NCI-H1694 (cell line): ENCODE measurements at places on chromosomes 6 and 20.

DNA sequence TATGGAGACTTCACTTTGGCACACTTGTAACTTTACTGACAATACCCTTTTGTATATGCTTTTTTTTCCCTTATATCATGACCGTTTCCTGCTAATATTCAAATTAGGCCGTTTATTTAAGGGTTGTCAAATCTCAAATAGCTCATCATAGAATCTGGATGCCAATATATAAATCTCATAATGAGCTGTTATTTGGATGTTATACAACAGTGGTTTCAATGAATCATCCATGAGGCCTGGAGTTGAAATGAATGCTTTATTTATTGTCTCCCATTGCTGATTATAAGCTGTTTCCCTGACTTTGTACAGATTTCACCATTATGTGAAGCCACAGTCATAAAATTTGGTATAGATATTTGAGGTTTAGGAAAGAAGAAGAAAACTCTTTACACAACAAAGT is 256.1 kb downstream of the PLCB1 start:
- DNase-seq, result no peak

DNA sequence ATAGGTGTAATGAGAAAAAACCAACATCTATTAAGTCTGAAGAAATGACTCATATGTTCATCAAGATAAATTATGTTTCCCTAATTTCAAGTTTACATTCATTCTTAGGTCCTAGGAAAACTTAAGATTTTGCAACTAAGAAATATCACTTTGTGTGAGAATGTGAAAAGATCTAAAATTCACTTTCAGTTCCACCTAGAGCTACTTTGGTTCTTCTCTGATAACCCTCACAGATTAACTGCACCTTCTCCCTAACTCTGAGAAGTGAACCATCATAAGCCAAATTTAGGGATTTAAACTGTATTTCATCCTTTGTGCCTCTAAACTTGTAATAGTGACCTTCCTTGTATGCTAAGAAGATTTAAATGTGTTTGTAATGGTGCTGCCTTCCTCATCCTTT is 213.0 kb downstream of the FRK start:
- no peak for DNase-seq

GRCh38 chr6:136607932-136608772 is 57.9 kb upstream of the MAP7 start:
- DNase-seq, result peak; percentile 47

DNA sequence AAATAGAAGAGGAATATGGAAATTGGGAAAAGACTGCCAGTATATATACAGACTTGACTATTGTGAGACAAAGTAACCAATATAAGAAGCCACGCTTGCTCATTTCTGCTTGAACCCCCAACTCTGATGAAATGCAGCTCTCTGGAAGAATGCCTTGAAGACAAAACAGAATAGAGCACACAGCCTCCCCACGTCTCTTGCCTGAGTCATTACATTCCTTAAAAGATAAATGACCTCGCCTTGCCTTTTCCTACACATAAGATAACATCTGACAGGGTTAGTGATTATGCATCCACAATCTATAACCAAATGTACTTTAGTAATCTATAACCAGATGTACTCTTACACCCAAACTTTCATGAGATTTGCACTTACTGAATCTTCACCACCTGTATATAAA is 141.1 kb upstream of the EEF1E1 start:
- DNase-seq, result no peak

DNA sequence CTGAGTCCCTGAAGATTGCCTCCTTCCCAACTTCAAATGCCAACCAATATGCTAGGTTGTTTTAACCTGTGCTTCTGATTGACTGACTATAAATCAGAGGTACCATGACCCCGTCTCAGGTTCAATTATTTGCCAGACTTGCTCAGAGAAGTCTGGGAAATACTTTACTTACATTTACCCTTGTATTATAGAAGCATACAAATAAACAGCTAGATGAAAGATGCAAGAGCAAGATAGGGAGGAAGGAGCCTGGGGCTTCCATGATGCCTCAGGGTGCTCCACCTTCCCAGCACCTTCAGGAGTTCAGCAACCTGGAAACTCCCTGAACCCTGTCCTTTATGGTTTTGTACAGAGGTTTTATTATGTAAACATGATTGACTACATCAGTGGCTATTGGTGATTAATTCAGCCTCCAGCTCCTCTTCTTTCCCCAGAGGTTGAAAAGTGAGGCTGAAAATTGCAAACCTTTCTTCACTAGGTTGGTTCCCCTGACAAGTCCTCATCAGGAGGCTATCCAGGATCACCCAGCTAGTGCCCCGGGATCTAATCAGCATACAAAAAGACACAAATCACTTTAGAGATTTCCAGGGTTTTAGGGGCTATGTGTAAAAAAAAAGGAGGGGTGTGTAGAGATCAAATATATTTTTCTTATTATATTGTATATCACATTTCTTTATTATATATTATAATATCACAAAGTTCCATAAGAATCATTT is 547.7 kb downstream of the EPM2A start:
- no peak for DNase-seq

DNA sequence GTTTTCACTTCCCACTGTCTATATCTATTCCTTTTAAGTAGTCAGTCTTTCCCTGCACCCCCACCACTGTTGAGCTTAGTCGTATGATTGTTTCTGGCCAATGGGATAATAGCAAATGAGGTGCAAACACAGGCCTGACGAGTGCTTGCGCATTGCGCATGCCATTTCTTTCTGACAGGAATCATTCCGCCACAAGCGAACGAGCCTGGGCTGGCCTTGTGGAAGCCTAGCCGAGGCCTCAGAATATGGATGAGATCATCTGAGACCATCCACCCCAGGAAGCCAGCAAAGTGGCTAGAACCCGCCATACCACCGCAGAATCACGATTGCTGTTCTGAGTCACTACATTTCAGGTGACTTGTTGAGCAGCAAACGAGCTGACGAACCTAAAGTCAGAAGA is 52.2 kb upstream of the PRL start:
- no peak for DNase-seq

GRCh38 chr6:129453073-129453472 is 256.9 kb downstream of the ARHGAP18 start:
- DNase-seq, result no peak

DNA sequence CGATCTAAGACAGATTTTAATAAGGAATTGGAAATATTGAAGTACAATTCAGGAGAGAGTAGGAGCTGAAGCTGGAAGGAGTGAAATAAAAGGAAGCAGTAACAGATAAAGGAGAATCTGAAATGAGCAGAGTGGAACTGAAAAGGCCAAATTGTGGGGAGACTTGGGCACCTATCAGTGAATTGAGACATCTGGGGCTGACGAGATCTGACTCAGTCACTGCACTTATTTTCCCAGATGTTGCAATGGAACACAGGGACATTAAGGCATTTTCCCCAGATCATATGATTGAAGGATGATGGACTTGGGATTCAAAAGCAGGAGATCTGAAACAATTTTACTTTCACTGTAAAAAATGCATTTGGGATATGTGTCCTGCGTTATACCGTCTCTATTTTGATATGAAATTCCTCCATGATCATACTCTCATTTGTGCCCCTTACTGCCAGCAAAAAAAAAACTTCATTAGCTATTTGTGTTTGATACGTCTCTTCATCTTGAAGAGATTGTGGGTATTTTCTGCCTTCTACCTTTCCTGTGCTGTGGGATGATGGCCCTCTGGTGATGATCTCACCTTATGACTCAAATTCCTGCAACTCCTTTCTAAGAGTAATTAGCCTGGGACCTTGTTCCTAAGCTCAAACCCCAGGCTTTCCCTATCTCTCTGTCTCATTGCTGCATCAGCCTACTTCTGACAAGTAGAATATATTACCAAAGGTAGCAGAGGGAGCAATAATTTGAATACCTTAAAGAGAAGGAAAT is 278.5 kb upstream of the MAN1A1 start:
- DNase-seq, result no peak

GRCh38 chr6:63997221-63997620 is 361.6 kb downstream of the PHF3 start:
- DNase-seq, result no peak

DNA sequence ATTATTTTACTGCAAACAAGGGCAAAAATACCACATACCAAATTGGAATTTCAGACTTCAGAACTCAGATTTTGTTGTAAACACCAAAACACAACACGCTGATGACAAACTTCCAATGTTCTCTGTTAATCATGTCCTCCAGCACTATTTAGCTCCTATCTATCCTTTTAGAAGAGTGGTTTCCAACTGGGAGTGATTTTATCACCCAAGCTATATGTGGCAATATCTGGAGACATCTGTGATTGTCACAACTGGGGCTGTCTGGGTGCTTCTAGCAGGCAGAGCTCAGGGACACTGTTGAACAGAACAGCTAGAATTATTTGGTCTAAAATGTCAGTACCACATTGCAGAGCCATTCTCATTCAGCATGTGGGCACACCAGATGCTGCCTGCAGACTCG is 244.6 kb downstream of the FOXC1 start:
- no peak for DNase-seq

- no peak for DNase-seq
These were observed 25.7 kb downstream of the PSMG4 start for GRCh38 chr6:3284436-3284876.

GRCh38 chr6:142545147-142545546 is 243.3 kb downstream of the ADGRG6 start:
- no peak for DNase-seq
